ENCODE measurements at places on chromosomes 5 and 9.

- no peak for DNase-seq
Observed at GRCh38 chr5:176611435-176611834, 1.5 kb upstream of the GPRIN1 start.

GRCh38 chr9:117827456-117827855 is 123.3 kb downstream of the TLR4 start:
- no peak for DNase-seq

DNA sequence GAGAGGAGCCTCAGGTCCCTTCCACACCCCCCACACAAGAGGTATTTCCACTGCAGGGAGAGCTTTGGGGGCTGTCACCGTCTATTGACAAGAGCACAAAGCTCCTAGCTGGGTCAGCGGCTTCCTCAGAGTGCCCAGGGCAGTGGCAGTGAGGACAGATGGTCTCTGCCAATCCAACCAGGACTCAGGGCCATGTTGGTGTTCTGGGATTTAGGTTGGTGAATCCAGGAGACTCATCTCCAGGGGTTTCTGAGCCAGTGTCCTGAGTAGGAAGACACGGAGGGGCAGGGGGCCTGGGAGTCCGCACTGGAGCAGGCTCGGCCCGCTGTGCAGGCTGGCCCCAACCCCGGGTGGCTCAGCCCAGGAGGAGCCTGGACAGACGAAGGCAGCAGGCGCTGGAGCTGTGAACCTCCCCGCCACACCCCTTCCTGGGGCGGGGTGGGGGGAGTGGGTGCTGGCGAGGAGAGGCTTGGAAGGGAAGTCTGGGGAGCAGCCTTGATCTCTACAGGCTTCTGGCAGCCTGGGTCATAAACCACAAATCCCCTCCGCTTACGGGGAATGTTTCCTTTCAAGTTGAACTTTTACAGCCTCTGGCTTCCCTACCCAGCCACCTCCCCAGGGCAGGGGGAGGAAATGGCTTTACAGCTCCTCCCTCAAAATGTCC is 19.6 kb downstream of the CRB2 start:
- no peak for DNase-seq

DNA sequence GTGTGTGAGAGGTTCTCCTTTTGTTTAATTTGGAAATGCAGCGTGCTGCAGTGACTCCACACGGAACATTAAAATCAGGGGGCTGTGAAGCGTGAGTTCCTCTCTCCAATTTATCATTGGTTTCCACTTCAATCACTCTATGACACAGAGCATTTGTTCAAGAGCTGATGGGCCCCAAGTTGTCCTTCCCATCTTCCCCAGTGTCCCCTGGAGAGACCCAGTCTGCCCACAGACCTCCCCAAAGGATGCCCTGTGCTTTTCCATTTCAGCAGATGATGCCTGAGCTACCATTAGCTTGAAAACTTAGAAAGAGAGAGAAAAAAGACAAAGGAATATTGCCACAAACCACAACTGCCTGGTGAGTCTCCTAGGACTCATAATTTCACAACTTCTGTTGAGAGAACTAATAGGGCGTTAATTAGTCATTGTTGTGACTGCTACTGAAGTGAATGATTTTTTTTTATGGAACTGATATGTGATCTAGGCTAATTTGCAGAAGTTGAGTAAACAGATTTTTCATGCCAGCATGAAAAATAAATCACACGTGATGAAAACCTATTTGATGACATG is 772.7 kb downstream of the SEMA5A start:
- DNase-seq, result no peak

DNA sequence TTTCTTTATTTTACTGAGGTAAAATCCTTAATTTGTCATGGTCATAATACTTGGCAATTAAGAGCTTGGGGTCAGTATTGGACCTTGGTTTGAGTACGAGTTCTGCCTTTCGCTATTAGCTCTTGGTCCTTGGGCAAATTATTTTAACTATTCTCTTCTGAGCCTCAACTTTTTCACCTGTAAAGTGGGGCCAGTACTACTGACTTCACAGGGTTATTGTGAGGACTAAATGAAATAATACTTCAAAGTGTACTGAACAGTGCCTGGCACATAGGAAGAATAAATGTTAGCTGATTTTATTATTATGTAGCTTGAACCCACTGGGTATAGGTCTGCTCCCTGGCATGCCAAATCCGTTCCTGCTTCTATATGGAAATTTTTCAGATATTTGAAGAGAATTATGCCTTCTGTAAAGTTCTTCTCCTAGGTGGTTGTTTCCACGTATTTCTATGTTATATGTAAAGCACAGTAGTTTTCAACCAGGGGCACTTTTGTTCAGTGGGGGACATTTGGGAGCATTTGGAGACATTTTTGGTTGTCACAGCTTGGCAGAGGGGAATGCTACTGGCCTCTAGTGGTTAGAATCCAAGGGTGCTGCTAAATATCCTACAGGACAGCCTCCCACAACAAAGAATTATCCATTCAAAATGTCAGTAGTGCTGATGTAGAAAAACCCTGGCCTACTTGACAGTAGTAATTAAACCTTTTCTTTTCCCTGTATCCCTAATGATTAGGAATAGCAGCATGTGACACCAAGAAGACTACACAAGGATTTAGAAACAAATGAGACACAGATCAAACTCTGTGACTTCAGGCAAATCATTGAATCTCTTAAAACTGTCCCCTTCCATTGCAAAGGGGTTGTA is 4.5 kb downstream of the RCL1 start:
- DNase-seq, result peak; percentile 7

GRCh38 chr5:149363358-149363757 is 5.5 kb downstream of the PCYOX1L start:
- DNase-seq, result no peak

GRCh38 chr5:137305971-137306602 is 193.0 kb downstream of the SPOCK1 start:
- DNase-seq, result no peak

- DNase-seq, result no peak
Observed at GRCh38 chr5:16656561-16657191, 39.9 kb upstream of the RETREG1 start.

- DNase-seq, result peak; percentile 5
Observed at GRCh38 chr5:79886456-79886855, 104.6 kb downstream of the MTX3 start.

DNA sequence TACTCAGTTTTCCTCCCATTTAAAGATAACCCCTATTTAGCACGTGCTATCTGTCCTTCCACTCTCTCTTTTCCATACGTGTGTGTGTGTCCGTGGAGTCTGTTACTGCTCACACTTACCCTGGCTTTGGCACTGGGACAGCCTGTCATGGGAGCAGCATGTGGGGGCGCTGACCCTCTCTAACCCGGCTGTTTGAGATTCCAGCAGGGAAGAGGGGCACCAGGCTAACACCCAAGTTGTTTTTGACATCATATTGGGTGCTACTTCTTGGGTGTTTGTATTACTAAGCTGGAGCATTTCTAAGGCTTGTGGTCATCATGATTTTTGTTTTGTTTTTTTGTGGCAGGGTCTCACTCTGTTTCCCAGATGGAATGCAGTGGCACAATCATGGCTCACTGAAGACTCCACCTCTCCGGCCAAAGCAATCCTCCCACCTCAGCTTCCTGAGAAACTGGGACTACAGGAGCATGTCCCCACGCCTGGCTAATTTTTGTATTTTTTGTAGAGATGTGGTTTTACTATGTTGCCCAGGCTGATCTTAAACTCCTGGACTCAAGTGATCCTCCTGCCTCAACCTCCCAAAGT is 56.9 kb upstream of the SIMC1 start:
- no peak for DNase-seq

GRCh38 chr9:90189306-90189705 is 453.3 kb downstream of the DIRAS2 start:
- no peak for DNase-seq

- DNase-seq, result no peak
Observed at GRCh38 chr5:140627972-140628371, 5.0 kb downstream of the CD14 start.

DNA sequence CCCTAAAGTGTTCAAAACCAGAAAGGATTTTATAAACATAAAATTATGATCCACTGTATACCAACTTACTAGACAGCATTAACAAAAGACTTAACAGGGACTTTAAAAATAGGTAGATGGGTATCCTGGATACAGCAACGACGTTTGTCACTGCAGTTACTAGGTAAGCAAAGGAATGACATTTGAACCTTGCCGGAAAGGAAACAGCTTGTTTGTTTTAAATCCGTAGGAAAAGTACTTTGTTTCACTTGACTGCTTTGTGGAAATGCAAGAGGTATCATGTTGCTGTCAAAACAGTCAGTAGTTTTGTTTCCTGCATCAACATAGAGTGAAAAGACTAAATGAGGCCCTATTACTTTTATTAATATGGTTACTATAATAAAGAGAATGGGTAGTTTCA is 122.9 kb downstream of the CDC42SE2 start:
- no peak for DNase-seq

DNA sequence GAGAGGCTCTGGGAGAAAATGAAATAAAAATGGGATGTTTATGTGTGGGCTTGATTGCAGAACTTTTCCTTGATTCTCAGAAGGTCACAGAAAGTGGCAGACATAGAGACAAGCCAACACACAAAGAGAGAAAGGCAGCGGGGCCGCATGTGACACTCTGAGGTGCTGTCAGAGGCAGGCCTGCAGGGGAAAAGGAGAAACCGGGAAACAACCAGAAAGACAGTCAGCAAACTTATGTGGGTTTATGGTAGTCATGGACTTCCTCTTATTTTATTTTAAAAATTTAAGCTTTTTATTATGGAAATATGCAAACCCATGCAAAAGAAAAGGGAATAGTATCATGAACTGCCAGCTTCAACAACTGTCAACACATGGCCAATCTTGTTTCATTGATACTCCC is 16.3 kb upstream of the IGFBPL1 start:
- DNase-seq, result no peak

- no peak for DNase-seq
Observed at GRCh38 chr9:93007529-93008058, 50.9 kb upstream of the SUSD3 start.

DNA sequence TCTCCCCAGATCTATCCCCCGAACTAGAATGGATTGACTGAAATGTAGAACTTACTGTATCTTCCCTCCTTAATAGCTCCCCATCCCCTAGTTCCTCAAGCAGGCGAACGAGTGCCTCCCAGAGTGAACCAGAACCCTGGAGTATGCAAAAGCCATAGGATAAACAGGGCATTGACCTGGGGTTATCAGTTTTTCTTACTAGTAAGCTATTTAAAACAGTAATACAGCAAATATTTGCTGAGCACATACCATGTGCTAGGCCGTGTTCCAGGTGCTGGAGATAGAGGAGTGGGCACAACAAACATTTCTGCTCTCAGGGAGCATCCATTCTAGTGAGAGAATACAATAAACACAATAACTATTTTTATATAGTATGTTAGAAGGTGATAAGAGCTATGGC is 1.8 kb downstream of the SKP2 start:
- no peak for DNase-seq

GRCh38 chr9:23849379-23850035 is 23.5 kb upstream of the ELAVL2 start:
- no peak for DNase-seq

- no peak for DNase-seq
Observed at GRCh38 chr9:113219186-113219936, 1.7 kb downstream of the FKBP15 start.

GRCh38 chr9:133826289-133827085 is 88.3 kb upstream of the SARDH start:
- DNase-seq, result no peak

- peak; percentile 33 for DNase-seq
Observed at GRCh38 chr5:143676802-143677201, 135.2 kb upstream of the HMHB1 start.

DNA sequence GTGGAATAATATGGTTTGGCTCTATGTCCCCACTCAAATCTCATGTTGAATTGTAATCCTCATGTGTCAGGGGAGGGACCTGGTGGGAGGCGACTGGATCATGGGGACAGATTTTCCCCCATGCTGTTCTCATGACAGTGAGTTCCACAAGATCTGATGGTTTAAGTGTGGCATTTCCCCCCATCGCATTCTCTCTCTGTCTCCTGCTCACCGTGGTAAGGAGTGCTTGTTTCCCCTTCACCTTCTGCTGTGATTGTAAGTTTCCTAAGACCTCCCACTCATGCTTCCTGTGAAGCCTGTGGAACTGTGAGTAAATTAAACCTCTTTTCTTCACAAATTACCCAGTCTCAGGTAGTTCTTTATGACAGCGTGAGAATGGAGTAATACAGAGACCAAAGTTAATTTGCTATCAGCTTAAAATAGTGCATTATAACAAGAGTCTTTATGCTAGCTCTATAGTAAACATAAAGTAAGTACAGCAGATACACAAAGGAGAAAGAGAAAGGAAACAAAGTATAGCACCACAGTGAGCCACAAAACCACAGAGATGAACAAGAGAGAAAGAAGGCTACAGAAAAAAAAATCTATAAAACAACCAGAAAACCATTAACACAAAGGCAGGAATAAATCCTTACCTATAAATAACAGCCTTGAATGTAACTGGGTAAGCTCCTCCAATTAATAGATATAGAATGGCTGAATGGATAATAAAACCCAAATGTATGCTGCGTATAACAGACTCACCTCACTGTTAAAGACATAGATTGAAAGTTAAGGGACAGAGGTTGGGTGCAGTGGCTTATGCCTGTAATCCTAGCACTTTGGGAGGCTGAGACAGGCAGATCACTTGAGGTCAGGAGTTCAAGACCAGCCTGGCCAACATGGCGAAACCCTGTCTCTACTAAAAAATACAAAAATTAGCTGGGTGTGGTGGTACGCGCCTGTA is 39.7 kb downstream of the RAPGEF6 start:
- DNase-seq, result no peak

DNA sequence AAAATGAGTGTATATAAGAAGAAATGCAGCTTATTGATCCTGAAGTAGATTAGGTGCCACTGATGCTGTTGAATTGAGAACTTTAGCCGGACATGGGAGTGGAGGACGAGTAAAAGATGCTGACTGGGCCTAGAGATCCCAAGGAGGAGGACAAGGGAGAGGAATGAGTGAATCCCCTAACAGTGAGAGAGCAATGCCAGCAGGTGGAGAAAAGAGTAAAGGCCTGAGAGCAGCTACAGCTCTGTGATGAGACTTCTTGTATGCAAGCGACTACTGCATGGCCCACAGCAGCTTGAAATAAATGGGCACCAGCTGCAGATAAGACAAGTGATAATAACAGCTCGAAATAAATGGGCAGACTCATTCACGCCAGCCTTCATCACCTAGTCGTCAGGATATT is 44.5 kb upstream of the JMY start:
- DNase-seq, result no peak

- DNase-seq, result no peak
Observed at GRCh38 chr5:79489773-79490172, 24.2 kb downstream of the HOMER1 start.

- no peak for DNase-seq
Observed at GRCh38 chr5:58759745-58760144, 176.9 kb downstream of the RAB3C start.

GRCh38 chr5:139655727-139656271 is 7.7 kb downstream of the CXXC5 start:
- no peak for DNase-seq

- peak; percentile 94 for DNase-seq
Observed at GRCh38 chr9:34376596-34377403, at the start of gene MYORG. Gene MYORG (minus strand): TSS chr9:34376898. CDS start chr9:34372943, 3,955 bp downstream.

GRCh38 chr5:137400571-137400970 is 98.6 kb downstream of the SPOCK1 start:
- DNase-seq, result no peak
